ENCODE measurements at places on chromosomes 11 and 22.

DNA sequence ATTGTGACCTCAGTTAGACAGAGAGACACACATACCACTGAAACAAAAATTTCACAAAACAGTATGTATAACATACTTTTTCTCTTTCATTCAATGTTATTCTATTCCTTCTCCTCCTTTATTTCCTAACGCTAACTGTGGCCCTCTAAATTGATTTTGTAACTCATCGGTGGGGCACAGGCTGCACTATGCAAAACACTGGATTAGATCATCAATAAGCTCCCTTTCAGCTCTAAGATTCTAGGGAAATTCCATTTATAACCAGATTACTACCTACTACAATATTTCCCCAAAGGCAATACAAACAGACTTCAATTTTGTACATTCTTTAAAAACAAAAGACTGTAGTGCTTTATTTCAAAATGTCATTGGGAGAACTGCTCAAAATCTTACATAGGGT lies 6.1 kb downstream of the FJX1 start:
- no peak for DNase-seq

DNA sequence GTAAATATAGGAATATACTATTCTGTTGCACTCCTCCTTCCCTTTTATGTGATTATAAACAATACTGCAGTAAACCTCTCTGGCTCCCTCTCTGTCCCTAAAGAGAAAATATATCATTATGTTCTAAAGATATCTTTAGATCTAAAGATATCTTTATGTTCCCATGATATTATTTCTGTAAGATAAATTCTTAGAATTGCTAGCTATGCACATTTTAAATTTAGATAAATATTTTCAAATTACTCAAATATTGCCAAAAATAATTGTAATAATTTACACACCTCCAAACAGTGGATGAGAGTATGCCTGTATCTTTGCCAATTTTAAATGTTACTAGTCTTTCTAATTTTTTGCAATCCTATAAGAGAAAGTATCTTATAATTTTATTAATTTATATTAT lies 10.3 kb upstream of the DEUP1 start:
- DNase-seq: no peak

- no peak for DNase-seq
These were observed 946.0 kb downstream of the FAM181B start for GRCh38 chr11:81787584-81788049.

DNA sequence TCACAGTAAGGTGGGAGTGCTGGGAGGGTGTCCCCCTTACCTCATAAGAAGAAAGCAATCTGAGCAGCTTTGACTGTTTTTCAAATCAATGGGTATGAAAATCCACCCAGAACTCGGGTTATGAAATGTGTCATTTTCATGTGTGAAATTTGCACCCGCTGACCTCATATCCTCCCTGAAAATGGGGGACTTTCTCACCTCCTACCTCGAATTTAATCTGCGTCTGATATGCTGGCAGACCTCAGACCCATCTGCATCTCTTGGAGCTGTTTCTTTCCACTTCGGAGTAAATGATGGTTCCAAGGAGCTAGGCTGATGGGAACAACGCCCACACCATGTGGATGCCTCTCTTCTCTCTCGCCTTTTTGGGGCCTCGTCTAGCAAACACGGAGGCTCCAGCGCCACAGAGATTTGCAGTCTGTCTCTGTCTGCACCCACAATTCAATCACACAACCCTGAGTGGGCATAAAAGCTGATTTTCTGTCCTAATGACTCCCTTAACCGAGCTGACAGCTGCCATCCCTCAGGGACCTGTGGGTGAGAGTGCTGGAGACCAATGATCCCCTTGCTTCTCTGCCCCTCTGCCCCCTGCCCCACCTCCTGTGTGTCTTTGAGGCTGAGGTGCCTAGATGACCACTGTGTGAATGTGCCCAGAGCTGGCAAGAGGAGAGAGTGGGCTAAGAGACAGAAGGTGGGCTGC lies 71.0 kb downstream of the TRIM29 start:
- DNase-seq: no peak

DNA sequence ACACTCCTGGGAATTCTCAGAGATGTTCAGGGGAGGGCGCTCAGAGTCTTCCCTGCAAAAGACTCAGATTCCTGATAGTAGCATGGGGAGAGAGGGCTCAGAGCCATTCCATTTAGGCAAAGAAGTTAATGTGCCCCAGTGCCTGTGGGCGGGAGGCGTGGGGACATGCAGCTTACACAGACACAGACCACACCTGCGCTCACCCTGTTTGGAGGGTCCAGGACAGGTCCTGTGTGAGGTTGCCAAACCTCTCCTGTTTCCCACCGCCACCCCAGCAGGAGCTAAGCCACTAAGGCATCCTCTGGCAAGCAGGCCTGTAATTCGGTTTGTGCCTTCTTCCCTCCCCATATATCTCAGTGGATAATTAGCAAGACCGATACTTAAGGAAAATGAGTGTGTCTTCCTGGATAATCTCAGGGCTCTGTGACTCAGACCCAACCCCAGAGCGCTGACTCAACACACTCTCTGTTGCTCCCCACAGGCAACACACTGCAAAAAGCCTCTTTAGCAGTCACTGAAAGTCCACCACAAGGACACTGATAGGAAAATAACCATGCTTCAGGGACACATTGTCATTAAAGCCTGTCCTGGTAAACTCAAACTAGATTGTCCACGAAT lies 118.9 kb upstream of the LMO1 start:
- no peak for DNase-seq

DNA sequence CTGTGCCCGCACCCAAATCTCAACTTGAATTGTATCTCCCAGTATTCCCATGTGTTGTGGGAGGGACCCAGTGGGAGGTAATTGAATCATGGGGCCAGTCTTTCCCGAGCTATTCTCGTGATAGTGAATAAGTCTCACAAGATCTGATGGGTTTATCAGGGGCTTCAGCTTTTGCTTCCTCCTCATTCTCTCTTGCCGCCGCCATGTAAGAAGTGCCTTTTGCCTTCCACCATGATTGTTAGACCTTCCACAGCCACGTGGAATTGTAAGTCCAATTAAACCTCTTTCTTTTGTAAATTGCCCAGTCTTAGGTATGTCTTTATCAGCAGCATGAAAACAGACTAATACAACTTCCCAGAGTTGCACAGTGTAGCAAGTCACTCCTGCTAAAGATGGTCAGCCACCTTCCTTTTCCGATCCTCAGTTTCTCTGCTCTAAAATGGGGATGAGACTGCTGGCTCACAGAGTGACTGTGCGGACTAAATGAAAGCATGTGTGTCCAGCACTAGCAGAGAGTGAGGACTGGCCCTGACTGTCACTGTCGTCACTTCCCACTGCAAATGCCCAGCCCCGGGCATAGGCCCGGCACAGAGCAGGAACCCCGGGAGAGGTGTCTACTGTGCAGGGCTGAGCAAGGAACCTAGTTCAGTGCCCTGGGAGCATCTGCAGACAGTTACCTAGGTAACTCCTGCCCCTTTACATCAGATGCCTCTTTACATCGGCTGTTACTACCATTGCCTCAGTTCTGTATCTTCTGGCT lies 9.5 kb downstream of the TSKU start:
- DNase-seq: no peak
